ENCODE measurements at places on chromosomes 13 and 19.

DNA sequence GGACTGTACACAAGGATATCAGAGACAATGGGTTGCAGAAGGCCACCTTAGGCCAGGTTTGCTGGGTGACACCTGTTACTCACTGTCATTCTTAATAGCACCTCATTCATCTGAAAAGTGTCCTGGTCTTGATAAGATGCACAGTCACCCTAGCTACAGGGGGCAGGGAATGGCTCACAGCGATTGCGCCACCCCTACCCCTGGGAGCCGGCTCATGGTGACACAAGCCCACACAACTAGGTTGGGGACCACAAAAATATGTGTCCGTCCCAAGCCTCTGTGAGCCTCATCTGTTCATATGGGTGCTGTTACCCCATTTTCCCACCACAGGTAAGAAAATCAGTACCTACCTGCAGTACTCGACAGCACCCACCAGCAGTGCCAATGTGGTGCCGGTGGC lies 23.4 kb downstream of the MED26 start:
- DNase-seq: no peak

- no peak for DNase-seq
These were observed 8.0 kb downstream of the RGCC start for GRCh38 chr13:41465241-41465847.

DNA sequence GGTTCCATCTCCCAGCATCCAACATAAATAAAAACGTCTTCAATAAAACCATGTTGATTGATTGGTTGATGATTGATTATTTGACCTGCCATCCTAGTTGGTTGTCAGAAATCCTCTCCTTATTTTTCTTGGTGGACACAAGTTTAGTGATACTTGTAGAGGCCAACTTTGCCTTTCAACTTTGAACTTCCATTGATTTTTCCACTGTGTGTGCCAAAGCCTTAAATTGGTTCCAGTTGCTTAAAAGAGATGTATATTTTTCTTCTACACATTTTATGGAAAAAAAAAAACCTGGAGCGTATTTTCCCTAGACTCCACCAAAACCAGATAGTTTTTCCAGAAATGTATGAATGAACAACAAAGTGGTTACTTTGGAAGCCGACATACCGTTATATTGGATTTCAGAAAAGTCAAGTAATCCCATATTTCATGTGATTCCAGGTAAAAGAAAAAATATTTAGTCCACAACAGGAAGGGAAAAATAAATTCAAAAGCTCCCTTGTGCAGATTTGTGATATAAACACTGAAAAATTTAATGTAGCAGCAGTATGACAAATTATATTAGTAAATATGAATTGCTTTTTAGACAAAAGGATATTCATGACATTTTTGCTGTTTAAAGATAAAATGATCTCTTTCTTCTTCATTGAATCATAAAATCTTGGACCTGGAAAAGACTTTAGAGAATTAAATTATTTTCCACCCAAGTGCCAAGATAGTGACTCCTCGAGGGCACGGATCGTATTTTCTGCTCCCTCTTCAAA lies 85.2 kb downstream of the MBNL2 start:
- DNase-seq: no peak

- DNase-seq: no peak
These were observed 102.3 kb downstream of the GPC6 start for GRCh38 chr13:93328943-93329342.

DNA sequence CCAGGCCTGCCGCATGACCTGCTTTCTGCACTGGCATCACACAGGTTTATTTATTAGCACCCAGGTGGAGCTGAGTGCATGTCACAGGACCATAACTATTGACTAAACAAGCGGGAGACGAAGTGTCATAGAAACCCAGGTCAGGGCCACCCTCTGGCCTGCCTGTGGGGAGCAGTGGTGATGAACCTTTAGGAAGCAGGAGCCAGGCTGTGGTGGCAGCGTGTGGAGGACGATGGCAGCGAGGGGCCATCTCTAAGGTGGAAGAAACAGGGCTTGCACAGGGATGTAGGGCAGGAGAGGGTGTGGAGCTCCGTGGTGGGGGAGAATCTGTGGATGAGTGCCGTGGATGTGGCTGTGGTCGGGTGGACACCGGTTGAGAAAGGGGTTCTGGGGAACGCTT lies 275.3 kb downstream of the TEX29 start:
- no peak for DNase-seq

GRCh38 chr13:81568824-81569223 lies 1227.9 kb upstream of the SPRY2 start:
- no peak for DNase-seq

DNA sequence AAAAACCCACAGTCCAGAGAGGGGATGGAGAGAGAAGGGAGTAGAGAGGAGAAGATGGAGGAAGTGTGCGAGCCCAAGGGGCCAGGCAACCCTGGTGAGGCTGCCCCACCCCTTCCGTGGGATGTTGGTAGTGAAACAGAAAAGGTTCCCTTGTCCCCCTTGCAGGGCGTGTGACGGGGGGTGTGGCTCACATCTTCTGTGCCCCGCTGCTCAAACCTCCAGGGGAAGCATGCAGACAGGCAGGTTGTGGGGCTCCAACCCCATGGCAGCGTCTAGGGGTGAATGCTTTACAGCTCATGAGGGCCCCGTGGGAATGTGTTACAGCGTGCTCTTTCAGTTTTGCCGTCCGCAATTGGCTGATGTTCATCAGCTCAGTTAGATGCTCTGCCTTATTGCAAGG lies 14.7 kb upstream of the EVI5L start:
- no peak for DNase-seq

DNA sequence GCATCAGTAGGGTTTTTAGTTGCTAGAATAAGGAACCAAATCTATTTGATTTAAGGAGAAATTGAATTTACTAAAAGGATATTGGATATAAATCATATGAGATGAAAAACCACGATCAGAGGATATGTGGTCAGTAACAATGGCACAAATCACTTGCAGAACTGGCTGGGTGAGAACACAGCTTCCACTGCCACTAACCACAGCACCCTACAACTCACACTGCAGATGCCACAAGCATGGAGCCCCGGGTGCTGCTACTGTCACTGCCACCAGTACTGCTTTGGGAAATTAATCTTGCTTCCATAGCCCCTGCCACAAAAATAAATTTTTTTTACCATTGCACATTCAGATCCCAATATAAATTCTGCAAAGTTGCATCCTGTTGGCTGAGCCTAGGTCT lies 40.6 kb upstream of the KLF12 start:
- no peak for DNase-seq

- DNase-seq: no peak
These were observed 4.3 kb downstream of the DOT1L start for GRCh38 chr19:2167896-2168618.

DNA sequence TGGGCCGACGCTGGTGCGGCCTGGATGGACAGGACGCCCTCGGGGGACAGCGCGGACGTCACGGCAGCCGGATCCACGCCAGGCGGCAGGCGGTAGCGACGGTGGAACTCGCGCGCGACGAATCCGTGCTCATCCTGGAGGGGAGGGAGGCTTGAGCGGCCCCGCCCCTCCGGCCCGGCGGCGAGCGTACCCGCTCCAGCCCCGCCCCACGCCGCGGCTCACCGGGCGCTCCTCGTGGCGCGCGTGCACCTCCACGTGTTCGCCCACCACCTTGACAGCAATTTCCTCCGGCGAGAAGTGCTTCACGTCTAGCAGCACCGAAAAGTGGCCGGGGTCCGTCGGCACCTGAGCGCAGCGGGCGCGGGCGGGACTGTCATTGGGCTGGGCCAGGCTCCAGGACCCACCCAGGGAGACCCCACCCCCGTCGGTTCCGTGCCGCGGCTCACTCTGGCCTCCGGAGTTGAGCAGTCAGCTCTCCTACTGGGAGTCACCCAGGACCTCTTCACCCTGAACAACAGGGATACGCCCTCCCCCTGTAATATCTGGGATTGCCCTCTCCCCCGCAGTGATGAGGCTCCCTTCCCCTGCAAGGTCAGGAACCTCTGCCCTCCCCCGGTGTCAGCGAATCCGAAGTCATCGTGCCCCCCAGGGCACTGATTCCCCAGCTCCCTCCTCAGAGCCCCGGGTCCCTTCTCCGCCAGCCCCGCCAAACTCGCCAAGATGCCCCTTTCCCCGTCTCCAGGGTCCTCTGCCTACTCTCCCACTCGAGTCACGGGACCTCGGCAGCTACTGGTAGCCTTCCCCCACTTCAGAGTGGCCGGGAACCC lies 1.1 kb downstream of the HSPB6 start:
- DNase-seq: no peak

DNA sequence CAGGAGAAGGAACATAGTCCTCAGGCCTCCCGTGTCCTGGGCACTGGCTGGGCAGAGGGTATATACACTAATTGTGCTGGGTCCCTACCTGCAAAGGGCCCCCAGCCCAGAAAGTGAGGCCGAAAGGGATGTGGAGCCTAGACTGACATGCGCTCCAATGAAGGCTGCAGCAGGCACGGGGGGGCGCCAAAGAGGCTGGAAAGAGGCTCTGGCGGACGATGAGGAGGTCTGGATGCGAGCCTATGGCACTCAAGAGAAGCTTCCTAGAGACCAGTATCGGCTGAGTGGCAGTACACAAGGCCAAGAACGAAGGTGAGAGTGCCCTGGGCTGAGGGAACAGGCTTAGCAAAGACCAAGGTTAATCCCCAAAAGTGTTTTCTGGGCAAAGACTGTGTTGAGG lies 16.6 kb downstream of the VRK3 start:
- DNase-seq: no peak

- no peak for DNase-seq
These were observed 74.7 kb downstream of the KLF5 start for GRCh38 chr13:73133531-73133930.

GRCh38 chr13:81670048-81670447 lies 1329.1 kb upstream of the SPRY2 start:
- DNase-seq: no peak

- DNase-seq: peak; percentile 5
These were observed 814 bp downstream of the NBEA start for GRCh38 chr13:34942732-34943435.

- no peak for DNase-seq
These were observed 12.9 kb upstream of the GARIN5A start for GRCh38 chr19:50489461-50490011.

GRCh38 chr13:34926508-34926907 lies 15.6 kb upstream of the NBEA start:
- no peak for DNase-seq

DNA sequence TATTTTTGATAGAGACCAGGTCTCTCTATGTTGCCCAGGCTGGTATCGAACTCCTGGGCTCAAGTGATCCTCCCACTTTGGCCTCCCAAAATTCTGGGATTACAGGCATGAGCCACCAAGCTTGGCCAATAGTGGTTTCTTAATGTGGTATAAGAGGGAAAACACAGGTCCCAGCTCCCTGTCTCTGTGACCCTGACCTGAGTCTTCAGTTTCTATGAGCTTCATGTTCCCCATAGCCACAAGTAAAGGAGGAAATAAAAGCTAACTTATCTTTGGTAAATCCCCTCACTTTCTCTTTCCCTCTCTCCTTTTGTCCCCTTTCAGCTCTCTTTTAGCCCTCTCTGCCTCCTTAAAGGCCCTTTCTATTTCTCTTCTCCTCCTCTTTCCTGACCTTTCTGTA lies 50.3 kb downstream of the ABCC4 start:
- DNase-seq: no peak

DNA sequence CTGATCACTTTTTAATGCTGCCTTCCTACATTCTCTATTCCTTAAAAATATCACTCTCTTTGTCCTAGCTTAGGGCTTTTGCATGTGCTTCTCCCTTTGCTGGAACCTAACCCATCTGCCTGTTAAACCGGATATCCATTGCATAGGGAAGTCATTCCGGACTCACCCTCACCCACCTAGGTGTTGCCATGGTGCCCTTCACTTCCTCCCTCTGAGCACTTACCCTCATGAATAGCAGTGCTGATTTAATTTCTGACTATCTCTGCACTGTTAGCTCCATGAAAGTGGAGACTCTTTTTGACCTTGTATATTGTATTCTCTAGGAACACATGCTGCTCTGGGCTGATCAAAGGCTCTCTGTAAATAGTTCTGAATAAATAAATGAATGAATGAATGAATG lies 401.9 kb downstream of the PCDH20 start:
- no peak for DNase-seq

GRCh38 chr19:39935364-39935661 lies 879 bp upstream of the FCGBP start:
- DNase-seq: no peak

GRCh38 chr13:91955546-91956355 lies 557.3 kb downstream of the GPC5 start:
- DNase-seq: no peak

DNA sequence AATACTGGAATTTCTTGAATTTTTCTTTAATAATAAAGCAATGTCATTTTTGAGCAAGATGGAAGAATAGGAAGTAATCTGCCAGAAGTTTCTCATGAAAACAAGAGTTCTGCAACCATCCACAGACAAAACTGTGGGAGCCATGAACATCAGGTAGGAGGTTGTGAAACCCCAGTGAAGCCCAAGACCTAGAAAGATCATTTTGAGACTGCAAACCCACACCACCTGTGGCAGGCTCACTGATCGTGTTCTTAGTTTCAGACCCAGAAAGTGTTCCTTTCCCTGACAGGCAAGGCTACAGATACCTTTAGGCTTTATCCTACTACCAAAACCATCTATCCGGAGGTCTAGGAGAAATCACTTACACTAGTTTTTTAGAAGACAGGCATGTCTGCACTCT lies 2189.8 kb upstream of the PCDH20 start:
- no peak for DNase-seq

DNA sequence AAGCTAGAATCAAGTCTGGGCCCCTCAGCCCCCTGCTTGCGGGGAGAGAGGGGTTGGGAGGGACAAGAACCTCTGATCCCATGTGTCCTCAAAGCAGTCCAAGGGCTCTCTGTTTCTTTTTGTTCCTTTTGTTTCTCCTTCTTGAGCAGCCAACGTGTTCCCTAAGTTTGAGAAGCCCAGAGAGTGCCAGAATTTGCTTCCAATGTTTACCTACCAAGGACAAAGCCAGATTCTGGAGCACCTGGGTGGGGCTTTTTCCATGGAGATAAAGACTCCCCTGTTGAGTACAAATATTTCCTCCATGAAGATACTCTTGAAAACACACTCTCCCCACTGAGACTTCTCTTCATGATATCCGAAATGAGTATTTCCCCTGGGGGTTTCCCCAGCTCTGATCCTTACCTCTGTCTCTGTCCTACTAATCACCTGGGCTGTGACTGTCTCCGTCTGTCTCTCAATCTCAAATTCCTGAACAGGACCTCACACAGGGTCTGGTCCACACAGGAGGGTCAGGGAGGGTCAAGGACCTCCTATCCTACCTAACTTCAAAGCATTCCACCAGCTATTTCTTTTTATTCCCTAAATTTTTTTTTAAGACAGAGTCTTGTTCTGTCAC lies 27.4 kb downstream of the CD177 start:
- no peak for DNase-seq

- no peak for DNase-seq
These were observed 25.7 kb upstream of the IGFL4 start for GRCh38 chr19:46066471-46066870.

GRCh38 chr13:108959234-108959633 lies 329.8 kb downstream of the MYO16 start:
- no peak for DNase-seq

Measured in HTR-8/SVneo (cell line).